ENCODE measurements at places on chromosomes 2 and 18.

DNA sequence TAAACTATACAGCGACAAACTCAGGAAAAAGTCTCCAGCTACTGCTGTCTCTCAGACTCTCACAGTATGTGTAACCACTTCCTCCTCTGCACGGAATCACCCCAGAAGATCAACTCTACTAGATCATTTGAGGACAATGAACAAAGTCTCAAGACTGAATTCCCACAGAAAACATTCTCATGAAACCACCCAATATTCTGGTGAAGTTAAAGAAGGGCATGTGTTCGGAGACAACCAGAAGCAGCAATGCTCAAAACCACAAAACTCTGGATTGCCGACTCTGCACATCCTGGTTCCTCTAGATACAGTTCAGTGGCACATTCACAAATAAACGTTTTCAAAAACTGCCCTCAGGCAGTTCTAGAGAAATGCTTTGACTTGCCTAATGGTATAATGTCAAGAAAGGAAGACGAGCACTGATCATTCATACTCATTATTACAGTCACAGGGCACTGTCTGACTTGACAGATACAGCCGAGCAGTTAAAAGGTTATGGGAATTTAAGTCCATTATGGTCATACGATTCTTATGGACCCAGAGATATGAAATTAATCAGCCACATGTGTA lies 91.9 kb upstream of the STK17B start:
- DNase-seq = no peak

GRCh38 chr2:74367789-74368188 lies 12.3 kb downstream of the DCTN1 start:
- no peak for DNase-seq

- DNase-seq = no peak
These were observed 2.1 kb downstream of the COL6A3 start for GRCh38 chr2:237411683-237412423.

GRCh38 chr2:36430549-36430948 lies 75.0 kb downstream of the CRIM1 start:
- no peak for DNase-seq

- DNase-seq = no peak
These were observed 62.6 kb downstream of the TMEM131 start for GRCh38 chr2:97932975-97933662.

DNA sequence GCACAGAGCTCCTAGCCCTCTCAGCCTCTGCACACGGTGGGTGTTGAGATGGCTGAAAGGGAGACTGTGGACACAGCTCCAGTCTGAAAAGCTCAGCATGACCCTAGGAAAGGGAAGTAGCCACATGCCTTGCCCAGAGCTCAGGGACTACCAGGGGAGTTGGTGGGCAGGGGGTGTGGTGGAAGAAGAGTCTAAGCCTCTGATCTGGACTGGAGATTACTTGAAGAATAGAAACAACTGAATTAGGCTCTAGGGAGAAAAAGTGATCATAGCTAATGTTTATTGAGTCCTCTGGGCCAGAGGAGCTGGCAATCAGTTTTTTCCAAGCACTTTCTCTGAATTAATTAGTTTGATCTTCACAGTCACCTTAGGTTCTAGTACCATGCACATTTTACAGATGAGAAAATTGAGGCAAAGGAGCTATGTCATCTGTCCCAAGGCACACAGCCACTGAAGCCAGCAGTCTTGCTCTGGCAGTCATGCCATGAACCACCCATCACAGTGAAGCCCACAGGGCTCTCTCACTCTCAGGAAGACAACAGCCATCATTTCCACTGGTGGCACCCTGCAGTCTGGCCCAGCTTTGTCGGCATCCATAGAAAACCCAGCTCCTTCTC lies 10.3 kb downstream of the SDC1 start:
- DNase-seq = no peak

DNA sequence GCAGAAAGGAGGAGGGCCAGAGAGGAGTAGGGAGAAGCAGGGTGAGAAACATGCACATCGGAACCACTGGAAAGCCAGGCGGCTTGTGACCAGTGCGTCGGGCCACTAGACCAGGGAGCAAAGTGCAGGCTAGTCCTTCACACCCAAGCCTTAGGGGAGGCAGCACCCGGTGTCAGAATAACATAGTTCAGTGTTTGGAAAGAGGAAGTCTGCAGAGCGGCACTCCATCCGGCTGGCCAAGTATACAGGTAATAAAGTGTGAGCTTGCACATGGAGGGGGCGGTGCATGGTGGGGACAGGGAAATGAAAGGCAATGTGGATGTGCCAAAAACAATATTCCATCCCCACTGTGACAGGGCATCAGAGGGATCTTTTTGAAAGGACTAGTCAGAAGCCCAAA lies 69.7 kb downstream of the ZNF521 start:
- DNase-seq = no peak

- DNase-seq = no peak
These were observed 48.1 kb upstream of the CRIM1 start for GRCh38 chr2:36307441-36307840.

DNA sequence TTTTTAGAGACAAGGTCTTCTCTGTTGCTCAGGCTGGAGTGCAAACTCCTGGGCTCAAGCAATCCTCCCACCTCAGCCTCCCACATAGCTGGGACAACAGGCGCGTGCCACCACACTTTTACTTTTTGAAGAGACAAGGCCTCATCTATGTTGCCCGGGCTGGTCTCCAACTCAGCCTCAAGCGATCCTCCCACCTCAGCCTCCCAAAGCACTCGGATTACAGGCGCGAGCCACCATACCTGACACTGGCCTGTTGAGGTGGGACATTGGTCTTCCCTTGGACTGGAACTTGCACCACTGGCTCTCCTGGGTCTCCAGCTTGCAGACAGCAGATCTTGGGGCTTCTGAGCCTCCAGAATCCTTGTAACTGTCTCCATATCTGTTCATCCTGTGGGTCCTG lies 75.6 kb downstream of the NDUFA10 start:
- no peak for DNase-seq

GRCh38 chr18:43869451-43870008 lies 592.2 kb upstream of the SYT4 start:
- no peak for DNase-seq

DNA sequence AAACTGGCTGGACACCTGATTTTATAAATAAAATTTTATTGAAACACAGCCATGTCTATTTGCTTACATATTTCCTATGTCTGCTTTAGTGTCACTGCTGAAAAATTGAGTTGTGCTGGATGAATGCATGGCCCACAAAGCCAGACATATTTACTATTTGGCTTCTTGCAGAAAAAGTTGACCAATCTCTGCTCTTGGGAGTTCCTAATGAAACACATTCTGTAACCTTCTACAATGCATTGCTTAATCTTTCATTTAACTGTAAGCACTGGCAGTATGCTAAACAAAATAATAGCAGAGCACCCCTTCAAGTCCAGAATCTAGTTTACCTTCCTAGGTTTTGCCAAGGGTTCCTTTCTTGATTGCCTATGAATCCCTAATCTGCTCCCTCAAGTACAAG lies 17.7 kb upstream of the SERPINB7 start:
- no peak for DNase-seq

GRCh38 chr2:38182492-38183003 lies 106.6 kb upstream of the CYP1B1 start:
- DNase-seq = no peak

GRCh38 chr2:174788291-174788929 lies 24.1 kb upstream of the CHRNA1 start:
- no peak for DNase-seq

GRCh38 chr2:203492965-203493364 lies 42.1 kb downstream of the RAPH1 start:
- DNase-seq = no peak

- DNase-seq = no peak
These were observed 211.4 kb downstream of the KLHL29 start for GRCh38 chr2:23596316-23596885.

- no peak for DNase-seq
These were observed 160.8 kb downstream of the BCL2 start for GRCh38 chr18:63158676-63159291.

DNA sequence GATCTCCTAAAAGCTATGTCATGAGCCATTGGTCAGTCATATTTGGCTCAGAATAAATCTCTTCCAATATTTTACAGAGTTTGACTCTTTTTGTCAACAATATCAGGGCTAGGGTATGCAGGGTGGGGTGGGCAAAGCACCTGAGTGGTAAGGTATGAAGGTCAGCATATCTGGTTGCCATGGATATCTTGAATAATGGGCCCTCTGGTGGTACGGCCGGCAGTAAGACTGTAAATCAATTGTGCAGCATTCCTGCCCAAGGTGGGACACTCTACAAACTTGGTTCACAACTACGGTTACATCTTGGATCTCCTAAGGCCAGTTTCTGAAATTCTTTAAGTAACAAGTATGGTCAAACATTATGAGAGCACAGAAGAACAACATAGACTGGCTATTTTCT lies 119.6 kb downstream of the SPOPL start:
- no peak for DNase-seq

- no peak for DNase-seq
These were observed 163.2 kb upstream of the NCK2 start for GRCh38 chr2:105581555-105581944.

GRCh38 chr18:68399721-68400120 lies 315.2 kb downstream of the TMX3 start:
- DNase-seq = no peak

DNA sequence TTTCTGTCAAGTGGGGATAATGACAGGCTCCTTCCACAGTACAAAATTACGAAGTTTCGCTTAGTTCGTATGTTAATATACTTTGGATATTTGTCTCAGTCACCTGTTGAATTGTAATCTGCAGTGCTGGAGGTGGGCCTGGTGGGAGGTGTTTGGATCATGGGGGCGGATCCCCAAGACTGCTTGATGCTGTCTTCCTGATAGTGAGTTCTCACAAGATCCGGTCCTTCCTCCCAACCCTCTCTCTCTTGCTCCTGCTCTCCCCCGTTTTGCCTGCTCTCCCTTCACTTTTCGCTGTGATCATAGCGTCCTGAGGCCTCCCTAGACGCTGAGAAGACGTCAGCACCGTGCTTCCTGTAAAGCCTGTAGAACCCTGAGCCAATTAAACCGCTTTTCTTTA lies 97.1 kb upstream of the EPB41L3 start:
- no peak for DNase-seq

DNA sequence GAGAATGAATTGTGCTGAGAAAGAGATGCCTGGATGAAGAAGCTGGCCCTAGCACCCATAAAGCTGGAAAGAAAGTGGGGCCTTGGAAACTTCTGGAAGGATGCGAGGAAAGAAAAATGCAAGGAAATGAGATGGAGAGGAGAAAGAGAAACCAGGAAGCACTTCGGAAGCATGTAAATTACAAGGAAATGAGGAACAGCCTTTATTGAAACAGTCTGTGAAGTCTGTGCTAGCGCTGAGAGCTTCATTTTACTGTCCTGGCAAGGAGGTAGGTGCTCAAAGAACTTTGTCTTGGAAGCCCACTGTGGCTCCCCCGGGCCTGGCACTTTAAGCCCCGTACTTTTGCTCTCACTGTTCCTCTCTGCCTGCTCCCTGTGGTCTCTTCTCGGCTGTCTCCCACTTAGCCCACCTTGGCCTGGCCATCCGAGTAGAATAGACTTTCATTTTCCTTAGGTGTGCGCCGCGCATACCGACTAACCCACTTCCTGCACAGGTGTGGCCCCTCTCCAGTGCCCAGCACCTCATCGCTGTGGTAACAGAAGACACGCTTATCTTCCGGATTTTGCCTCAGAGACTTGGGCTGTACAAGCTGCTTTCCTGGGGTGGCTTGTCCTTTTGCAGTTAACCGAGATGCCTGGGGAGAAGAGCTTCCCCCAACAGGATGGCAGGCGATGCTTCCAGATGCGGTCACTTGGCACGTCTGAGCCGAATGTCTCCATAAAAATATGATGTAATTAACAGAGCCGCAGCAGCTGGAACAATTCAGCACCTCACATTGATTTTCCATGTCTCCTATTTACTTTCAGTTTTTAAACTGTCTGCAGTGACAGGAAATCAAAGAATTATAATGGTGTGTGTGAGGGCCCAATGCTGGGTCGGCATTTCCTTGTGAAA lies 199.6 kb downstream of the HRH4 start:
- DNase-seq = no peak
